ENCODE measurements at places on chromosomes 3 and 15.

DNA sequence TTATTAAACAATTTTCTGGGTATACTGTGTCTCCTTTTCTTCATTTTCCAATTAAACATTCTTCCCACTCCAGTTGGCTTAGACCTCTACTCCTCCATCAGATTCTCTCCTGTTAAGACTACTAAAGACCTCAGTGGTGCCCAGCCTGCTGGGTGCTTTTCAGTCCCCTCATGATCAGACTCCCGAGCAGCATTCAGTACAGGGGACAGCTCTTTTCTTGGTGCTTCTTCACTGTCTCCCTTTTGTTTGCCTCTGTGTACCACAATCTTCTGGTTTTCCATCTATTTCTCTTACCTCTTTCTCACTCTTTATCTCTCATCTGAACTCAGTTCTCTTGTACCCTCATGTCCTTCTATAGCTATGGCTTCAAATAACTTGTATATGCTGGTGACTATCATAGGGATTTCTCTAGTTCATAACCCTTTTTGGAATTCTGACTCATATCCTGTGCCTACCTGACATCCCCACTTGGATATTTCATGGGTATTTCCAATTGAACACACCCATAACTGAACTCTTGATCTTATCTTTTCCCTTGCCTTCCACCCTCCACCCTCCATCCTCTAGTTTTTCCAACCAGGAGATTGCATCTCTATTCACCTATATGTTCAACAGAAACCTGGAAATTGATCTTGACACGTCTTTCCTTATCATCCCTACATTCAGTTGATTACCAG lies 55.6 kb upstream of the ABHD10 start:
- DNase-seq = peak; percentile 42

- DNase-seq = no peak
Measured at GRCh38 chr15:38486936-38487335, 33.0 kb downstream of the FAM98B start.

DNA sequence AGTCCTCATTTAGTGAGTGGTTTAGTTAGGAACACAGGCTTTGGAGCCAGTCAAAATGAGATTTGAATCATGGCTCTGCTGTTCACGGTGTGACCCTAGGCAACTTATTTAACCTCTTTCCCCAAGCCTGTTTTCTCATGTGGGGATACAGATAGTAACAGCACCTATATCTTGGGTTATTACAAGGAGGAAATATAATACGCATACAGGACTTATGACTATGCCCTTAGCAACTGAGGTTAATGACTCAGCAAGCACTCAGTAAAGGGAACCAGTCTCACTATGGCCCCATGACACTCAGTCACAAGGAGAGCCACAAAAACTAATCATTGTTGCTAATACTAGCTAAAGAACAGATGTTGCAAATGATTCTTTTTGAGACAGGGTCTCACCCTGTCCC lies 45.9 kb downstream of the SUMF1 start:
- DNase-seq = peak; percentile 88

GRCh38 chr3:116757315-116757714 lies 47.7 kb downstream of the TUSC7 start:
- no peak for DNase-seq

- no peak for DNase-seq
Measured at GRCh38 chr15:98996624-98997023, 11.0 kb downstream of the PGPEP1L start.

GRCh38 chr3:124635169-124635539 lies 95.1 kb upstream of the UMPS start:
- DNase-seq = no peak

Measured in cardiac fibroblast (primary cell).